IMR-90 (cell line): ENCODE measurements at places on chromosomes 2 and 18. TPM values are rescaled to one million over a fixed set of nuclear protein-coding genes. Genes with fewer than 3 reads are reported as not detected.

DNA sequence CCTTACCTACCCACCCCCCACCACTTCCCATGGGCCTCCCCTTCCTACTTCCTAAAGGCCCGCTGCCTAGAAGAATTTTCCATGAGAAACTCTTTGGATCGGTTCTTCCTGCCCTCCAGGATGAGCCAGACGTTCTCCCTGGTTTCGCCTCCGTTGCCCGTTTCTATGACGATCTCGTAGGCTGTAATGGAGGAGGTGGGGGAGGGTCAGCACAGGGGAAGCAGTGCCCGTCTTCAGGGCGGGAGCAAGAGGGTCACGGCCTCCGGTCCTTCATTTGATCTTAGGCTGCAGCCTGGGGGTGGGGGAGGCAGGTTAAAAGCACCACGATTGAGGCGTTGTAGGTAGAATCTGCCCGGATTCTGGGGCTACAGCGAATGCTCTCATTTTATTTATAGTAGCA lies 172.0 kb downstream of the LOXHD1 start:
- H3K4me1 ChIP-seq = no peaks in the 10 kb centered on the region
- H3K27ac ChIP-seq = no peak overlapping the region
- no peak overlapping the region for H3K4me3 ChIP-seq
- H3K27me3 ChIP-seq = no peaks in the 10 kb centered on the region; the same call in 1 of the 2 replicates
- no peaks in the 10 kb centered on the region for H3K36me3 ChIP-seq

DNA sequence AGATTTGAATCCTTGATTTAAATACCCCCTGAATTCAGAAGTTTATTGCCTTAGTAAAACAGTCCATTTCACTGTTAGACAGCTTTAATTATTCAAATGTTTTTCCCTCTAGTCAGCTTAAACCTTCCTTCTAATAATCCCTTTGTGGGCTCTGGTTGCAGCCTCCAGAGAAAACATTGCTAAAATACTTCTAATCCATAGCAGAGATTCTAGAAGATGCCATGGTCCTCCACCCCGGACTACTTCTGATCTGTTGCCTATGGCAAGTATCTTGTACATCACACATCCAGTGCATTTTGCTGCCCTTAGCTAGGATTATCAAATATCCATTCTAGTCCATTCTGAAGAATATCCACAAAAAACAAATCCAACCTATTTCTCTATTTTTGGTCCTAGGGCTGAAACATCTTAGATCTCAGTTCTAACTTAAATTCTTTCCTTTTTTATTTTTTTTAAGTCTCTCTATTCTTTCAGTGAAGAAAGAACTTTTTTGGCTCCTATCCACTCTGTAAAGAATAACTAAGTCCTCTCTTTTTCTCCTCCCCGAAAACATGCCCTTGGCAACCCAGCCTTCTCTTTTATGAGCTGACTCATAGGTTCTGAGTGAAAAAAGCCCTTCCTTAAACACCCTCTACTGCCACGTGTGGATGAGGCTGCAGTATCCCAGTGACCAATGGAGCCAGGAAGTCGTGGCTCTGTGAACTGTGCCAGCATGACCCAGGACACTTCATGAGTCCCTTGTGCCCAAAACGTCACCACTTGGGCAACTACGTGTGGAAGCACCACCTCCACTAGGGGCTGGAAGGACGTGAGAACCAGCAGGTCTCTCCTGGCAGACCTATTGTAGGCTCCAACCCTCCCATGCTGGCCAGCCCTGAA lies 349.8 kb downstream of the TNS1 start:
- H3K36me3 ChIP-seq = no peaks in the 10 kb centered on the region
- peak overlapping the region; percentile 89 for H3K27ac ChIP-seq
- peak; percentile 89 for DNase-seq
- peaks cover 18% of the 10 kb centered on the region for H3K4me1 ChIP-seq

- H3K27me3 ChIP-seq = peaks cover 30% of the 10 kb centered on the region
- DNase-seq = no peak
- H3K36me3 ChIP-seq = no peaks in the 10 kb centered on the region
- no peaks in the 10 kb centered on the region for H3K4me1 ChIP-seq
- no peak overlapping the region for H3K27ac ChIP-seq
- no peak overlapping the region for H3K4me3 ChIP-seq
These were observed 25.1 kb downstream of the ADRA2B start for GRCh38 chr2:96091141-96091710.

GRCh38 chr18:79672490-79673276 lies 6.9 kb upstream of the CTDP1 start:
- H3K27ac ChIP-seq = no peak overlapping the region
- no peak overlapping the region for H3K4me3 ChIP-seq
- DNase-seq = peak; percentile 4
- peaks cover 2% of the 10 kb centered on the region; the same call in 1 of the 2 replicates for H3K36me3 ChIP-seq

DNA sequence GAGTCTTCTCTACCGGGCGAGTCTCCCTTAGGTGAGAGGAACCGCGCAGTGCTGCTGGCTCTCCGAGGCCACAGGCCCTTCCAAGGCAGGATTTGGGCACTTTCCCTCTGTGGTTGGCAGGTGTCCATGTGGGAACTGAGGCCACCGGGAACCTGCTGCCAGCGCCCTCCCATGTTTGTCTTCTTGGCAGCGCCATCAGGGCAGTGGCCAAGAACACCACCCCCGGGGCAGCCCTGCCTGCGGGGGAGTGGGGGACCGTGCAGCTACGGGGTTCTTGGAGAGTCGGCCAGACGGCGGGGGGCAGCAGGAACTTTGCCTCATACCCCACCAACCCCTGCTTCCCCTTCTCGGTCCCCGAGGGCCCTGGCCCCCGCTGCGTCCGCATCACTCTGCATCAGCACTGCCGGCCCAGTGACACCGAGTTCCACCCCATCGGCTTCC lies 10.0 kb downstream of the CAPN10 start:
- no peaks in the 10 kb centered on the region for H3K27me3 ChIP-seq
- DNase-seq = no peak
- H3K36me3 ChIP-seq = peaks cover 27% of the 10 kb centered on the region
- no peak overlapping the region for H3K27ac ChIP-seq
- no peaks in the 10 kb centered on the region for H3K4me1 ChIP-seq

GRCh38 chr2:8211384-8211783 lies 470.5 kb upstream of the ID2 start:
- H3K4me1 ChIP-seq = no peaks in the 10 kb centered on the region
- no peaks in the 10 kb centered on the region for H3K27me3 ChIP-seq
- H3K36me3 ChIP-seq = no peaks in the 10 kb centered on the region
- H3K27ac ChIP-seq = no peak overlapping the region

DNA sequence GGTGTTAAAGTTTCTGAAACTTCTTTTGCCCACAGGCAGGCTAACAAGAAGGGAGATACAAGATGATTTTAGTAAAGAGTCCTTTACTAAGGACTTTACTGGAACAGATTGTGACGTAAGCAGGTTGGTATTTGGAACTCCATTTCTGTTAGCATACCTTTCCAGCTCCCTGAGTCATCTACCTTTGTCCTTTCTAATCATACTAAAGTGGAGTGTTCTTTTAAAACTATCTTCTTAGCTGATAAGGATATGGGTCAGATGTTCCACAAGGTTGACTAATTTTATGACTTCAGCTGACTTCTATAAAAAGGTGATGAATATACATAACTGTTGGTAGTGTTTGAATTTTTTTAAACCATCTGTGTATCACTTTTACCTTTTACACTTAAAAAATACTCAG lies 21.1 kb downstream of the UGP2 start:
- H3K36me3 ChIP-seq = peaks cover 10% of the 10 kb centered on the region
- no peaks in the 10 kb centered on the region for H3K27me3 ChIP-seq
- no peak overlapping the region for H3K27ac ChIP-seq
- H3K4me3 ChIP-seq = no peak overlapping the region
- H3K4me1 ChIP-seq = peaks cover 13% of the 10 kb centered on the region

- H3K36me3 ChIP-seq = no peaks in the 10 kb centered on the region
- peak; percentile 19 for DNase-seq
- H3K27ac ChIP-seq = no peak overlapping the region
- no peaks in the 10 kb centered on the region for H3K4me1 ChIP-seq
- peaks cover 30% of the 10 kb centered on the region for H3K27me3 ChIP-seq
These were observed 123.5 kb downstream of the LAMA3 start for GRCh38 chr18:23812546-23813440.

GRCh38 chr2:134532537-134532936 lies 186.3 kb downstream of the TMEM163 start:
- no peaks in the 10 kb centered on the region for H3K36me3 ChIP-seq
- H3K4me1 ChIP-seq = no peaks in the 10 kb centered on the region
- no peak overlapping the region for H3K4me3 ChIP-seq
- peaks cover 11% of the 10 kb centered on the region for H3K27me3 ChIP-seq

- H3K4me1 ChIP-seq = peaks cover 32% of the 10 kb centered on the region
- H3K4me3 ChIP-seq = no peak overlapping the region
- H3K27me3 ChIP-seq = no peaks in the 10 kb centered on the region
- H3K36me3 ChIP-seq = peaks cover 47% of the 10 kb centered on the region
These were observed 87.9 kb downstream of the PXDN start for GRCh38 chr2:1656326-1656960.

DNA sequence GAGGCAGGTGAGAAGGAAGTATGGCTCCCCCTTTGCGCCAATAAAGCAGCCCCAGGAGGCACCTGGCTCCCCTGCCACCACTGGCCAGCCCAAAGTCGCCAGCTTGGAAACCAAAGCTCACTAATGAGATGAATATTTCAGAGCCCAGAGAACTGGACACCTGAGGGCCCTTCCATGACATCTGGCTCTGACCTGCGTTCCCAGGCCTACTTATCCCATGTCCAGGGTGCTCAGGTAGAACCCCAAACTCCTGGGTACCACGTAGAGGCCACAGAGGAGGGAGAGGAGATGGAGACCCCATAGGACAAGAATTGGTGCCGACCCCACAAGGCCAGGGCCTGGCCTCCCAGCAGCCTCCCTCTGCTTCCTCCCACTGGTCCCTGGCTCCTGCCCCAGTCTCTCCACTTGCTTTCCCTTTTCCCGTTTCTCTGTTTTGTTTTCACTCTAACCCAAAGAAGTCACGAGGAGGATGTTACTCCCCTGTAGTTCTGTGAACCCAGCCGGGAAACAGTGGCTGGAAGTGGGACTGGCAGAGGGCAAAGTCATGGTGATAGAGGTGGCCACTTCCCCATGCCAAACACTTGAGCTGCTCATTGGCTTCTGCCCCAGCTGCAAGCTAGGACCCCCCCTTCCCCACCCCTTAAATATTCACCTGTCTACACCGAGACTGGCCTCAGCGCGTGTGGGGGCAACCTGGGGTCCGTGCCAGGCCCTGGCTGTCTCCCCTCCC lies 820 bp downstream of the TMBIM1 start:
- peak overlapping the region; percentile 86 for H3K4me3 ChIP-seq
- no peaks in the 10 kb centered on the region for H3K27me3 ChIP-seq
- H3K36me3 ChIP-seq = no peaks in the 10 kb centered on the region
- peak; percentile 31 for DNase-seq

DNA sequence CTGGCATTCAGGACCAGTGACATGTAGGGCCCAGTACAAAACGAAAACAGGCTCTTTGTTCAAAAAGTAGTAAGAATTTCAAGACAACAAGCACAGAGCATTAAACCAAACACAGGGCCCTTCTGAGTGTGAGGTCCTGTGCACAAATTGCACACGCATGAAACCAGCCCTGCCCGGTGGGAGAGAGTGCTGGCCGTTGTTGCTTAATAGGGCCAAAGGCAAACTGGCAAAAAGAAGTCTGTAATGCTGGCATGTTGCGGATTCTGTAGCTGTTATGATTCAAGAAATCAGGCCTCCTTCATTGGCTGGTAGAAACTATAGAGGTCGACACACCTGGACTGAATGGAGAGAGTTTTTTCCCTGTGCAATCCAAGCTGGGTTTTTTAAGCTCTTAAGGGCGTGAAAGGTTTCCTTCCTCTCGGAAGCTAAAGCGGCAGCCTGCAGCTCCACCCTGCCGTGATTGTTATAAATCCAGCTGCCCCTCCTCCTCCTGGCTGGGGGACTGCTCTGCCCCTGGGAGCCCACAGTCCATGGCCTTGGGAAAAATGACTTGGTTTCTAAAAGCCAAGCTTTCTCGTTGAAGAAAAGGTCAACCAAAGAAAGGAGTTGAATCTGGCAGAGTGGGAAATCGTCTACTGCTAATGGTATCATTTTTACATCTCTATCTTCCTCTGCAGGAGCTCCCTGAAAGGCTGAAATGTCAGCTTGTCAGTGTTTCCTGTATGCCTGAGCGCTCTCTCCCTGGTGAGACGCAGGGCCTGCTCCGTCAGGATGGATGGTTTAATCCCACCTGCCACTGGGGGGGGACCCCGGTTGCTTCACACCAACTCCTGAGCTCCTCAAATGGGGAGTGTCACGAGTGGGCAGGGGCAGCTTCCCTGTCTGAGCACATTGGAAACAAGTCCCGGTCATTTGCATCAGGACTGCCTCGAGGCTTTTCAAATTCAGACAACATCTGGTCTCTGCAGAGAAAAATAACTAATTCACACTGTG lies 143.6 kb downstream of the ALPK2 start:
- no peak overlapping the region for H3K4me3 ChIP-seq
- H3K27ac ChIP-seq = no peak overlapping the region
- H3K36me3 ChIP-seq = peaks cover 16% of the 10 kb centered on the region

DNA sequence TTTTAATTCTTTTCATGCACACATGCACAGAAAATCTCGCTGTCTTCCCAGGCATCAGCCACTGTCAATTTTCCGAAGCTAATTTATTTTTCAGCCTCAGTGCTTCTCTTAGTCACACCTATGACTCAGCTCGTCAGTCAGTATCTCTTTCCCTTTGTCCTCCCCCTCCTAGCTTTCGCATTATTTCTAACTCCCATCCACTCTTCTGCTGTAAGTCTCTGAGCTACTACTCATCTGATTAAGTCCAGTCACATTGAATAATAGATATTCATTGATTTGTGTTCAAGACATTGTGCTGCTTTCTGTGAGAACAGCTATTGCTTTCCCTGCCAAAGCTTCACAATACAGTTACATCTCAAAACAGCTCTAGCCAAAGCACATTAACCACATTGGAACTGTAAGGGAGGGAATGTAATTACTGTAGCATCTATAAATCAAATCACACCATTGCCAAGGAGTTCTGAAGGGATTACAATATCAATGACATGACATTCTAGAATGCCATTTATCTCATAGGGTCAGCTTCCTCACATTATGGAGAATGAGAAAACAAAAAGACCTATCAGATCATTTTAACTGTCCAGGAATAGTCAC lies 89.4 kb downstream of the SCN3A start:
- H3K4me3 ChIP-seq = no peak overlapping the region
- no peaks in the 10 kb centered on the region for H3K36me3 ChIP-seq
- H3K4me1 ChIP-seq = no peaks in the 10 kb centered on the region
- H3K27ac ChIP-seq = no peak overlapping the region

DNA sequence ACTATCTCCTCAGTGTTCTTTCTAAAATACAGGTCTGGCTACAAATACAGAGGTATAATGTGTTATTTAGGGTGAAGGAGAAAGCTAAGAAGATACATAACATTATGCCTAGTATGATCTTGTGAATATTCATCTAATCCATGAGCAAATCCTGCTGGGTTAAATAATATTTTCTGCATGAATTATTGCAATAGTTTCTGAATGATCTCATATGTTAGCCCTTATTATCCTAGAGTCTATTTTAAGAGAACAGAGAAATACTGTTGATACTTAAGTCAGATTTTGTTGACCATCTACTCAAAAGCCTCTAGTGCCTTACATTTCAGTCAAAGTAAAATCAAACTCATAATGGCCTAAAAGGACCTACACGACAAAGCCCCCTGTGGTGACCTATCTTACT lies 382.3 kb downstream of the FIGN start:
- no peaks in the 10 kb centered on the region for H3K36me3 ChIP-seq
- H3K4me1 ChIP-seq = peaks cover 6% of the 10 kb centered on the region
- H3K27ac ChIP-seq = no peak overlapping the region
- H3K4me3 ChIP-seq = no peak overlapping the region

Gene GKN1
- total RNA-seq = not detected in 2 replicates

Gene LRP1B
- under 0.01 TPM in 2 replicates for total RNA-seq

Gene ZNF516
- total RNA-seq = 7.9 and 9.7 TPM in 2 replicates

Gene IGFBP5
- total RNA-seq = 392 and 433 TPM in 2 replicates

Gene SLC35G4
- total RNA-seq = not detected in 2 replicates

Gene ACADL
- total RNA-seq = not detected in 2 replicates

Gene MC5R
- not detected in 2 replicates for total RNA-seq
